ENCODE measurements at places on chromosomes 1 and 21.

- no peak for DNase-seq
These were observed 66.7 kb downstream of the PATJ start for GRCh38 chr1:61808968-61809367.

- peak; percentile 68 for DNase-seq
These were observed 103.0 kb downstream of the SMYD3 start for GRCh38 chr1:246404078-246404477.

GRCh38 chr1:87329526-87330056, 911 bp downstream of the LMO4 start:
- no peak for DNase-seq

GRCh38 chr1:97412166-97412565, 508.7 kb downstream of the DPYD start:
- DNase-seq = no peak

DNA sequence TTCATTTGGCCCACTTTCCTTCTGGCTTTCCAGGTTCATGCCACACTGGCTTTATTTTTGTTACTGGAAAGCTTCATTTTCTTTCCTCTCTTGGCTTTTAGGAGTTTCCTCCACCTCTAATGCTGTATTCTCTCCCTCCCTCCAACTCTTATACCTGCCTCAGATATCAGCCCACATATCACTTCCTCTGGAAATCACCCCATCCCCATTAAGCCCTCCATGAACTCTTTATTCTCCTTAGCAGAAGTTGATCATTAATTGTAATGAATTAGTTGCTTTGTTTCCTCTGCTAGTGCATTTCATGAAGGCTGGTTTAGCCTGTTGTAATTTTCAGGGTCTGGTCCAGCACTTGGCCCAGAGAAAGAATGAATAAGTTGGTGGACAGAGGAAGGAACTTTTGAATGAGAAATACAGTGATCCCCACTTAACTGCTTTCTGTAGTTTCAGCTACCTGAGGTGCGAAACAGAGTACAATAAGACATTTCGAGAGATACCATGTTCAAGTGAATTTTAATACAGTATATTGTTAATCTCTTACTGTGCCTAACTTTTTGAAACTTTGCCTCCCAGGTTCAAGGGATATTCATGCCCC, 1.7 kb downstream of the SOAT1 start:
- DNase-seq = no peak
